Stimulated activated CD4-positive, alpha-beta T cell treated with anti-CD3 and anti-CD28 coated beads, Interleukin-1b, Interleukin-23, amount 100 ng/mL, for 1 hour (primary cell): ENCODE measurements at places on chromosomes 4 and X.

GRCh38 chr4:163816494-163816893, 322.0 kb downstream of the TMA16 start:
- DNase-seq = no peak

DNA sequence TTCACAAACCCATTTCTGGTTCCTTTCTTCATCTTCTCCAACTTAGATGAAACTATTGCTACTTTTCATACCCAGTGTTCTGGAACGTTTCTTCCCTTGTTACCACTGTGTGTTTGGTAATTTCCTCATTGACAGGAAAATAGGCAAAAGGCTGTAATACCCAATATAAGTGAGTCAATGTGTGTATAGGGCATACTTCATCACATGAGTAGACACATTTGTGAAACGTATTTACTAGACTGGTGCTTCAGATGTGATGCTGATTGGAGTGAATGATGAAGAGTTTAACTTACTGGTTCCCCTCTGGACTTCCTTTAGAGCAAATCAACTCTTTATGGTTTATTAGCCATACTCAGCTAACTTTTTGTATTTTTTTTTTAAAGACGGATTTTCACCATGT, 195.1 kb upstream of the ATP6AP2 start:
- no peak for DNase-seq

- no peak for DNase-seq
Observed at GRCh38 chr4:184444953-184445309, 29.4 kb downstream of the IRF2 start.

GRCh38 chrX:71103110-71103983, 3.2 kb downstream of the CXorf65 start:
- DNase-seq = no peak

DNA sequence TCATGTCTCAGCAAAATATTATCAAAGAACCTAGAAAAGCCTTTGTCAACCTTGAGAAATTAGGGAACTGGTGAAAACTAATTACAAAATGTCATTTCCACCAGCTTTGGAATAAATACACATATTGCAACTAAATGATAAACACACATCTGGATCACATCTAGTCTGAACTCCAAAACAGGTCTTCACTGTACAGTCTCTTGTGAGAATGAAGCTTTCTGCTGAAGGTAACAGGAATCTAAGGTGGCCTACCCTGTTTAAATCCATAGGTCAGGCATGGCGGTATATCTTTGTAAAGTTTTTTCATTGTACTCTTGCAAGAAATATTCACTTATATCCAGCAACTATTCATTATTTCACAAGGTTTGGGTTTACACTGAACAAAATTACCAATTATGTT, 1.7 kb downstream of the SH3D19 start:
- DNase-seq = no peak

GRCh38 chr4:176957353-176958118, 164.8 kb upstream of the VEGFC start:
- DNase-seq = no peak

DNA sequence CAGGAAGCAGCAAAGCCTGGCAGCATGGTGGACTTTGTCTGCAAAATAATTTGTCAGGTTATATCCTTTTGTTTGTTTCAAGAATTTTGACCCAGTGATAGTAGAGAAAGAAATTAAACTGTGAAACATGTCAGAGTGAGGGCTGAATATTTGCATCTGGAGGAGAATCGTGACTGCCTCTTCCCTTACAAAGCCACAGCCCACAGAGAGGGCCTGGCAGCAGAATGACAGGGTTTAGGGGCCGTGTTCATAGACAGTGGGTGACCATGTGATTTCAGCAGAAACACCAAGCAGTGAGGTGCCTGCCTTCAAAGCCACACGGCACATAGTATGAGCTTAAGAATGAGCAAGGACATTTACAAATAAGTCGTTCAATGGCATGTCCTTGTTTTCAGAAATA, 24.4 kb upstream of the PLAC8 start:
- DNase-seq = no peak

DNA sequence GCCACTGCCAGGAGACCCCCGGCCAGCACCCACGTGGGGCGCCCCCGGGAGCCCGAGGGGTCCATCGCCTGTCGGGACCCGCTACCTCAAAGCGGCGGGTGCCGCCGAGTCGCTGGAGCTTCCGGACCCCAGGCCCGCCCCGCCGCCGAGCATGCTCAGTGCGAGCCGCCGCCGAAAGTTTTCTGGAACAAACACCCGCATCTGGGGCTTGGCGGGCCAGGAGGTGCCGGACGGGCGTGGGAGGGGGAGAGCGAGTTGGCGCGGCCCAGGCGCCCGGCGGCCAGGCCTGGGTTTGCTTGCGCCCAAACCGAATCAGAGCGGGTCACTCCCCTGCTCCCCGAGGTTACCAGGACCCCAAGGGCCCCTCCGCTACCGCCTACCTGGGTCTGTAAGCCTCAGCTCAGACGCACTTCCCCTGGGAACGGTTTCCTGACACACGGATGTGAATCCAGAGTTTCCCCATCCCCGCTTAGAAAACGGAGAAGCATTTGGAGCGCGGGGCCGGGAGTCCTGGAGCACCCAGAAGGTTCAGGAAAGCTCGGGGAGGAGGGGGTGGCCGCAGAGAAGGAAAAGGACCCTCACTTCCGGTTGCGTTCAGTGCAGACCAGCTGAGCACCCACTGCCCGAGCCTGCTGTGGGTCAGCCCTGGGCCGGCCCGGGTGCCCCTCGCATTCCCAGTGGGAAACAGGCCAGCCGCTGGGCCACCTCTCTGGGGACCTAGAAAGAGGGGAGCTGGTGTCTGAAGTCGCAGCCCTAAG, at the start of gene EVC2:
EVC2 (minus strand) TSS at position 111 of the 758 bp plus-strand sequence; CDS start at position 65, 46 bp downstream.
- no peak for DNase-seq

GRCh38 chr4:26060286-26060685, 146.3 kb downstream of the SMIM20 start:
- DNase-seq = no peak

DNA sequence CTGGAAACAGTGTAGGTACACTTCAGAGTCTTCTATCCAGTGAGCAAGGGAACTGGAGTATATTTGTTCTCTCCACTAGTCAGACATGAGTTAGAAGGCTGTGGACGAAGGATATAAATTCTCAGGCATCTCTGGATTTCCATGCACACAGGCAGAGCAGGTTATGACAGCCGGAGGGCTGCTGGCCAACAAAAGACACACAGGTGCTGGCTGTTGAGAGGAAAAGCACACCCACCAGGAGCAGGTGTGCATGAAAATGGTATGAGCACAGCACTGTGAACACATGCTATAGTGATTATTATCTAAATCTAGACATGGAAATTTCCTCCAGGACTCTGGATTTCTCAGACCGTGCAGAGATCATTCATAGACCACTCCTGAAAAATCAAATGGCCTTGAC, 444.7 kb upstream of the RPS6KA3 start:
- DNase-seq = no peak

GRCh38 chrX:154511761-154512160, 4.3 kb downstream of the FAM3A start:
- DNase-seq = no peak

DNA sequence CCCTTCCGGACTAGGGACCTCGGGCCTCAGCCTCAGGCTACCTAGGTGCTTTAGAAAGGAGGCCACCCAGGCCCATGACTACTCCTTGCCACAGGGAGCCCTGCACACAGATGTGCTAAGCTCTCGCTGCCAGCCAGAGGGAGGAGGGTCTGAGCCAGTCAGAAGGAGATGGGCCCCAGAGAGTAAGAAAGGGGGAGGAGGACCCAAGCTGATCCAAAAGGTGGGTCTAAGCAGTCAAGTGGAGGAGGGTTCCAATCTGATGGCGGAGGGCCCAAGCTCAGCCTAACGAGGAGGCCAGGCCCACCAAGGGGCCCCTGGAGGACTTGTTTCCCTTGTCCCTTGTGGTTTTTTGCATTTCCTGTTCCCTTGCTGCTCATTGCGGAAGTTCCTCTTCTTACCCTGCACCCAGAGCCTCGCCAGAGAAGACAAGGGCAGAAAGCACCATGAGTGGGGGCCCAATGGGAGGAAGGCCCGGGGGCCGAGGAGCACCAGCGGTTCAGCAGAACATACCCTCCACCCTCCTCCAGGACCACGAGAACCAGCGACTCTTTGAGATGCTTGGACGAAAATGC, at the start of gene WAS:
WAS (plus strand) TSS at position 389 of the 572 bp plus-strand sequence; CDS start at position 444, 55 bp downstream.
- no peak for DNase-seq

DNA sequence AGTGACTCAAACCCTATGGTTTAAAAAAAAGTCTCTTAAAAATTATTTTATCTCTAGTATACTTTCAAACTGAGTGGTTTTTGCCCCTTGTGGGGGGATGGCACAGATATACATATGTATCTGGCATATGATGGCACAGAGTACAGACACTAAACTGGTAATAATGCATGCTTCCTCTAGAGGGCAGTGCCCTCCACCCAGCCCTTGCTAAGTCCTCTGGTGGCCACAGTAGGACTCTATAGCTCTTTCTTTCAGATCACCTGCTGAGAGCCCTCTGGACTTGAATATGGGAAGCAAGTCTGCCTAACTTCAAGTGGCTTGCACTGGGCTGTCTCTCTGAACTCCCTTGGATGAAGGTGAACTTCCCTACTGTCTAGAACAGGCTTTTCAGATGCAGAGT, 66.3 kb downstream of the TSPAN7 start:
- DNase-seq = no peak

DNA sequence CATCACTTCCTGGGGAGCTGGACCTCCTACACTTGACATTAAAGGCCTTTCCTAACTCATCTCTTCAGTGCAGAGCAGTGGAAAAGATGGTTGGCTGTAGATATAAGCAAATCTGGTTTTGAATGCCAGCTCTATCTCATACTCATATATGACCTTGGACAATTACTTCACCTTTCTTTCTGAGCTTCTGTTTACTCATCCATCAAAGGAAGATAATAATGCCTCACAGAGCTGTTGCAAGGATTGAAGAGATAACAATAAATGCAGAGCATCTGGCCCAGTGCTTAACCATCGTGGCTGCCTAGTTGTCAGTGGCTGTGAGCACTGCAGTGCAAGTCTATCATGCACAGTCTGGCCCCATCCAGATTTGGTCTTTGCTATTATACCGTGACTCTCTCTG, 148.1 kb upstream of the EOLA2 start:
- no peak for DNase-seq

DNA sequence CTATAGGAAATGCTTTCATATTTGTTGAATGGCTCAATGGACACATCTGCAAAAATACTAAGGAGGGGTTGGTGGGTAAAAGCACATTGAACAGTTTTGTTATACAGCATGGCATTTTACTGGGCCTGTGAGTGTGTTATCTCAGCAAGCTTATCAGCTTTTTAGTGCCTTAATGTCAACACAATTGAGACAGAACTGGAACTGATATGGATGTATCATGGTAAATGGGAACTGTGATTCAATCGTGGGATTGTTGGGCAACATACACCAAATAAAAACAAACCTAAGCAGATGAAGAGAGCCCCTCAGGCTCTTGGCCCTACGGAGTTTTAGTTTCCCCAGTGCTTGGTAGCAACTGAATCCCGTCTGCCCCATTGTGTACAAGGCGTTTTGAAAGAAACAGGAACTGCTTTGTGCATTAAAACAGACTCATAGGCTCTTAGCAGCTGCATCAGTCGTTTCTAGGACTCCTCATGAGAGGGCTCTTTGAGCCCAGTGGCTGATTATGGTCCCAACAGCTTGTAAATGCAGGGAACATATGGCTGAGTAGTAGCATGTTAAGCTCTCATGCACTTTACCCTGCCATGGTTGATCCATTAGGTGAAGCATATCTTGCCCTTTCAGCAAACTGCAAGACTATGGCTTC, 7.3 kb downstream of the GPR119 start:
- DNase-seq = no peak

- no peak for DNase-seq
Observed at GRCh38 chr4:94420356-94420755, 31.4 kb upstream of the PDLIM5 start.

DNA sequence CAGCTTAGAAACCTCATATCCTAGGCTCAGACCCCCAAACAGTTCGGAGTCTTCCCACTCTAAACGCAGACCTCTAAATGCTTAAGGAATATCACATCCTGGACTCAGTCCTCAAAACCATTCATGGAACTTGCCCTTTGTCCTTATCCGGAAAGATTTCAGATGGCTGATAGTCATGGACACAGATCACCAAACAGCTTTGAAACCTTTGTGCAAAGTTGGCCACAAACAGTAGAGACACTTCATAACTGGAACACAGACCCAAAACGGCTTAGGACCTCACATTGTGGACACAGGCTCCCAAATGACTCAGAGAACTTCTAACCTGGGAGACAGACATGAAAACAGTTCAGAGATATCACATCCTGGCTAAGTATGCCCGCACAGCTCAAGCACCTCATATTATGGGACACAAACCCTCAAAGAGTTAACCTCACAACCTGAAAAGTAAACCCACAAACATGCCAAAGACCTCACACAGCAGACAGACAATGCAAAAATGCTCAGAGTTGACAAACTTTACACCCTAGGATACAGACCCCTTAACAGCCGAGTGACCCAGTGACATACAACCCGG, 15.5 kb downstream of the SUV39H1 start:
- no peak for DNase-seq

- no peak for DNase-seq
Observed at GRCh38 chr4:41967392-41967791, 14.2 kb upstream of the DCAF4L1 start.

DNA sequence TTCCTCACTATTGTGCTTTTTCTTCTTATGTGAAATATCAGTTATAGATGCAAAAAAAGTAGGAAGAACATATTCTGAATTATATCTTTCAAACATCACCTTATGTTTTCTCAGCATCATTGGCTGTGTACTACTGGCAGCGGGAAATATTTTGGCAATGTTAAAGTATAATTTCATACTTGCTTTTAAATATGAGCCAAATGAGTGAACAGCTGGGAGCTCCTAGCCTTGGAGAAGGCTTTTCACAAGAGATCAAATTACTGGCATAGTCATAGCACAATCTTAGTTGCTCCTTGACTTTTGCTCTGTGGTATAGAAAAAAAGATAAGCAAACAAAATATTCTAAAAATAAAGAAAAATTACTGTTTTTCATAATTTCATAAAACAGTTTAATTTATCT, 1575.8 kb upstream of the PABPC4L start:
- no peak for DNase-seq

DNA sequence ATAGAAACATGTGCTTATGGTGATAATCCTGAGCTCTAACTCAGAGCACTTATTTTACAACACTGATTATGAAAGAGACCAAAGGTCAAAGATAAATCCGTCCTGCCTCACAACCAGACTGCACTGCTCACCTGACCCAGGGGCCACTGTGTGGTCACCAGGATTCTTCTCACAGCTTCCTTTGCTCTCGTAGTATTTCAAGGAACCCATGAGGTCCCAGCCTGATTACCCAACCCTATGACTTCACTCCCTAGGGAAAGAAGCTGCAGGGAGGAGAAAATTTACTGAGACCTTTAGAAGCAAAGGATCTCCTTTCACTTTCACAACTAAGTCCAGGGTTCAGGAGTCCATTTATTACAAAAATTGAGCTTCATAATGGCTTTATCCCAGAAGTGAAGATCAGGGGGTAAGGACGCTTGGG, 9.6 kb downstream of the SLC25A5 start:
- DNase-seq = no peak
